ENCODE measurements at places on chromosomes 7 and 10.
A peak's percentile ranks its signal among the peaks of the same experiment; 100 is the strongest.

DNA sequence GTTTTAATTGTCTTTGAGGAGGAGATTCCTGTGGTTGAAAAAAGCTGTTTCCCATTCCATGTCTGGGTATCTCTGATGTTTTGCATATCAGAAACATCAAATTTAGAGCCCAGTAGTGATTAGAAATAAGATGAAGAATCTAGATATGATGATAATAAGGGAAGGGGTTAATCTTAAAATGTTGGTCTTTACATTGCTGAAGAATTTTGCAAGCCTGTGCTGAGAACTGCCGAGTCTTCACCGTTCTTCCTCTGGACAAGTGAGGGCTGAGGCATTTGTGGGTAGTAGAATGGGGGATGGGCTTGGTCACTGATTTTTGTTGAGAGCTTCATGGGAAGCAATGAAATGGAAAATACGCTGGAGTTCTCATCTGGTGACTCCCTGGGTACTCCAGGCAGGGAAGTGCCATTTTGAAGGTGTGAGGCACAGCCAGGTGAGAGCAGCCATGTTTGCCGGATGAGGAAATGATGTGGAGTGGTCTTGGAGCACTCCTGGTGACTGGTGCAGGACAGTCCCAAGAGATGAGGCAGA lies 10.2 kb downstream of the TCF7L2 start:
- DNase-seq = peak; percentile 67

DNA sequence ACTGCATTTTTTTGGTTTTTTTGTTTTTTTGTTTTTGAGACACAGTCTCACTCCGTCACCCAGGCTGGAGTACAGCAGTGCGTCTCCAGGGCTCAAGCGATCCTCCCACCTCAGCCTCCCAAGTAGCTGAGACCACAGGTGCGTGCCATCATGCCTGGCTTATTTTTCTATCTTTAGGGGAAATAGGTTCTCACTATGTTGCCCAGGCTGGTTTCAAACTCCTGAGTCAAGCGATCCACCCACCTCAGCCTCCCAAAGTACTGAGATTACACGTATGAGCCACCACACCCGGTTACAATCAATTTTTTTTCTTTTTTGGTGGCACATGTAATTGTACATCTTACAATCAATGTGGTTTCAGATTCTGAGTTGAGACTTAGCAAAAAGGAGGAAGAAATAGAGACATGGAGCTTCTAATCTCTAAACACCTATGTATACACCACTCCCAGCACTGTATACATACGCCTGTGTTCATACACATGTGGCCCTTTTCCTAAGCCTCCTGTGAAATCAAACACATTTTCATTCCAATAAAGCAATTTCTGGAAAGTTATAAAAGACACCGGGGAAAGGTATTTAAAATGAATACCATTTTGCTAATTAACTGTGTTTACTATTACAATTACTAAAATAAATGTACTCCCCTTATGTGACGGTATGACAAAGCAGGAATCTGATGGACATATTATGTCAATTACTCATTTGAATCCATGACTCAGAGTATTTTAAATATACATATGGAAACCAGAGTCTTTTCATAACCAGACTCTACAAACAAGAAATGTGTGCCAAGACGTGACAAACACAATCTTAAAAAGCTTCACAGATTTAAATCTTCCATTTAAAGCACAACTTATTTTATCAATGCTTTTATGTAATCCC lies 40.9 kb downstream of the SMURF1 start:
- peak; percentile 87 for DNase-seq

GRCh38 chr10:28295336-28295735 lies 7.5 kb downstream of the MPP7 start:
- no peak for DNase-seq

- no peak for DNase-seq
Observed at GRCh38 chr10:71239946-71240795, 27.8 kb downstream of the UNC5B start.

GRCh38 chr7:119090851-119091250 lies 866.3 kb downstream of the ANKRD7 start:
- peak; percentile 12 for DNase-seq

- no peak for DNase-seq
Observed at GRCh38 chr10:125450218-125450617, 232.7 kb downstream of the TEX36 start.

GRCh38 chr10:124906551-124907001 lies 35.3 kb upstream of the ZRANB1 start:
- peak; percentile 90 for DNase-seq

- no peak for DNase-seq
Observed at GRCh38 chr7:36923943-36924436, 199.7 kb upstream of the AOAH start.

GRCh38 chr10:59748834-59749233 lies 4.4 kb downstream of the MRLN start:
- DNase-seq = no peak

GRCh38 chr7:51882412-51882811 lies 565.8 kb upstream of the COBL start:
- DNase-seq = no peak

GRCh38 chr7:93014410-93014809 lies 103.4 kb downstream of the SAMD9 start:
- no peak for DNase-seq

DNA sequence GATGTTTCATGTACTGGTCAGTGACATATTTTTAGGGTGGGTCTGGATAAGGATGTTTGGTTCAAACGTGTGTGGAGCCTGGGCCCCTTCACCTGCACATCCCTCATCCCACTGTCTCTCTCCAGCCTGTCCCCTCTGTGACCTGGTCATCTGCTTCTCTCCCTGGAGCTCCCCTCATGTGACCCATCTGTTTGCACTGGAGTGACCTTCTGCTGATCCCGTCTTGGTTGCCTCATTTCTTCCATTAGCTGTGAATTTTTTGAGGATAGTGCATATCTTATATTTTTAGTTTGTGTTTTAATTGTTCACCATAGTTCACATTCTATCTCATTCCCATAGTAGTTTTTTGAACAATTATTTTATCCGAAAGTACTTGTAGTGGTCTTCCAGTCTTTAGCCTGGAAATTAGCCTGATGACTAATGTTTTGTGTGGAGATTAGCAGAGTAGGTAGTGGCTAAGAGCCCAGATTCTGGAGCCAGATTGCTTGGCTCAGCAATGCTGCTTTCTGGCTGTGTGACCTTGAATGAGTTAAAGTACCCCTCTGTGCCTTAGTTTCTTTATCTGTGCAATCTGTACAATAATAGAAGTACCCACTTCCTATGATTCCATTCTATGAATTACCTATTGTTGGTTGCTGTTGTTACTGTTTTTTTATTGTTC lies 224.5 kb downstream of the LRMDA start:
- DNase-seq = peak; percentile 55

DNA sequence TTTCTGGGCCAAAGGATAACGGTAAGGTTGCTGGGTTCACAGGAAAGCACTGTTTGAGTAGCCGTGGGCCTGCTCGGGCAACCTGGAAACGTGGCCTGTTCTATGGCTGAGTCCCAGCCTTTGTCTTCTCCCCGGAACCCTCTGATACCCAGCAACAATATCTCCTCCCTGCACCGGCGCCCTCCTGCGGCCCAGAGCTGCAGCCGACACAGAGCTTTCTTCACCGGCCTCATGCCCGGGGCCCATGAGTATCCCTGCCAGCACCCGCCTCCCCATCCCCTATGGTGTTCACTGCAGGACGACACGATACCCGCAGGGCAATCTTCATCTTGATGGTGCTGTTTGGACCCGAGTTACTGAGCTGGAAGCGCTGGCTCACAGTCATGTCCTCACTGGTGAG lies 38.6 kb upstream of the NCAPG2 start:
- no peak for DNase-seq

- no peak for DNase-seq
Observed at GRCh38 chr7:69430384-69431021, 167.8 kb upstream of the AUTS2 start.

GRCh38 chr10:101693978-101694673 lies 844 bp downstream of the FBXW4 start:
- DNase-seq = peak; percentile 62

DNA sequence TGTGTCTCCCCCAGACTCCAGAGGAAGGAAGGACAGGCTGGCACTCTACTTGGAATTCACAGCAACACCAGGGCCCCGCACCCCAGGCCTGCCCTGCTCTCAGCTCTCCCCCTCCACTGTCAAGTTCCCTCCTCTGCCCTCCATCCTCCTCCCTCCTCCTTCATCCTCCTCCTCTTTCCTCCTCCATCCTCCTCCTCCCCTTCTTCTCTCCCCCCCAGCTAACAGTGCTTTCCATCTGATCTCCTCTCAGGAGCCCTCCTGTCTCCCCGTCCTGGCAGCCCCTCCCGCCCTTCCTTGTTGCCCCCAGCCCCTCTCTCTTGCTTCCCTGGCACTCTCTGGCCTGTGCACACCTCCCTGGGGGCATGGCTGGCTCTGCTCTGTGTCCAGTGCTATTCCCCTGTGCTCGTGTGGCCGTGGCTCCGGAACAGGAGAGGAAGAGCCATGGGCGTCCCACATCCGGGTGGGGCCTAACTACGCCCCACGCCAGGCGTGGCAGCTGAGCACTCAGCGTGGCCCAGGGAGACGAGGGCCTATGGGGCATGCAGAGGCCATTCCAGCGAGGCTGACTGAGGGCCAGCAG lies 64.2 kb downstream of the PWWP2B start:
- no peak for DNase-seq

GRCh38 chr10:111072232-111072631 lies 4.6 kb upstream of the ADRA2A start:
- DNase-seq = no peak

DNA sequence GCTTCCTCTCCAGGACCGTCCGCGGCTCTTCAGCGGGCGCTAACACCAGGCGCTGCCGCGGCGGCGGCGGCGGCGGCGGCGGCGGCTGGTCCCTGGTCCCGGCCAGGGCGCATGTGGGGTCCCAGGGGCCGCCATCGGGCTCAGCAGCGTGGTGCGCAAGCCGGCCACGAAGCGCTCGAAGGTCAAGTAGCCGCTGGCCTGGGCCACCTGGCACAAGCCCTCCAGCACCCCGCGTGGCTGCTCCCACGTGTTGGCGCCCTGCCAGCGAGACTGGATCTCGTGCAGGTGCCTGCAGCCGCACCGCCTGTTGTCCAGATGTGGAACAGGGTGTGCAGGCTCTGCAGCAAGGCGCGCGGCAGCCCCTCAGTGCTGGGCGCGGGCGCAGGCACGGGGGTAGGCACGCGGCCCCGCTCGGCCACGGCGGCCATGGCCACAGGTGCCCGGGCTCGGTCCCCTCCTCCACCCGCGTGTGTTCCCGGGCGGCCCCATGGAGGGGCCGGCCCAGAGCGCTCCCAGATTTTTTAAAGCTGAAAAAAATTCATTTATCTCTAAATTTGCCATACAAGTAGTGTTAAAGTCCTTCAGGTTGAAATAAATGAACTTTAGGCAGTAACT lies 884.2 kb upstream of the ZNF722 start:
- DNase-seq = no peak

DNA sequence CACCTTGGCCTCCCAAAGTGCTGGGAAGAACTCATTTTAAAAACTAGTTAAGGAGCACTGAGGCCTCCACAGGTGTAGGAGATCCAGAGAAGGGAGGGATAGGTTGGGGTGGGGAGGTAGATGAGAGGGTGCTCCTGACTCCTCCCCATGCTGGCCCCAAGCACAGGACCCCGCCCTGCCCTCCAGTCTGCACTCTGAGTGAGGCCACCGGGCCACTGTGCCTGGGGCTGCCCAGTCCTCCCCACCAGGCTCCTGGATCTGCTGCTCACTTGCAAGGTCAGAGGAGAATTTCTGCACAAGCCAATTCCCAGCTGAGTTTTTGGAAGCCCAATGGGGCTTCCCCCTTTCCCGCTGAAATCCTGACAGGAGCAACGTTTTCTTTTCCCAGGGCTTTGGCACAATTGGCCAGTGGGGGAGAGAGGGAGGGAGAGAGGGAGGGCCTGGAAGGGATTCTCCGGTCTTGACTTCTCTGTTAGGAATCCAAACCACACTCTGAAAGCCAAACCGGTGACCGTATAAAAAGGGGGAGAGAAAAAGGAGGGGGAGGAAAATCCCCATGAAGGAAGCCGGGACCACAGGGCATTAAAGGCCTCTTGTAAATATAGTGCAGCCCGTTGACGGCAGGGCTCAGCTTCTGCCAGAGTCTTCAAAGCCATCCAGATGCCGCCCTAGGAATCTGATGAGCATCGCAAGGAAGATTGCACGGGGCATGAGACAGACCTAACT lies 116.2 kb downstream of the SH3PXD2A start:
- DNase-seq = peak; percentile 92

- DNase-seq = no peak
Observed at GRCh38 chr10:125431149-125431548, 251.8 kb downstream of the TEX36 start.

DNA sequence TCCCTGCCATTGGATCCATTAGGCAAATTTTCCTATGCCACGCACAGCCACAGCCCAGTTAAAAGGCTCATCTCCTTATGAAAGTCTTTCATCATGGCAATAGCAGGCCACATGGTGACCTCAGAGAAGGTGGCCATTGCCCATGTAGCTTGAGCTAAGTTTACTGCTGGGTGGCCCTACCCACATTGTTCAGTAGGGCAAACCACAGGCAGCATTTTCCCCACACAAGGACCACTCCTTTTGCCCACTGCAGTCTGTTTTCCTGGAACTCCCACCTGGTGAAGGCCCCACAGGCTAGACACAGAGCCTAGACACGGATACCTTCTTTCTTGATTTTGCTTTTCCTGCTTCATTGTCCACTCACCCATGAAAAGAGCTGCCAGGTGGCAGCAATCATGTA lies 101.5 kb upstream of the NPVF start:
- DNase-seq = no peak

- peak; percentile 22 for DNase-seq
Observed at GRCh38 chr7:128091106-128091505, 59.9 kb upstream of the LRRC4 start.

DNA sequence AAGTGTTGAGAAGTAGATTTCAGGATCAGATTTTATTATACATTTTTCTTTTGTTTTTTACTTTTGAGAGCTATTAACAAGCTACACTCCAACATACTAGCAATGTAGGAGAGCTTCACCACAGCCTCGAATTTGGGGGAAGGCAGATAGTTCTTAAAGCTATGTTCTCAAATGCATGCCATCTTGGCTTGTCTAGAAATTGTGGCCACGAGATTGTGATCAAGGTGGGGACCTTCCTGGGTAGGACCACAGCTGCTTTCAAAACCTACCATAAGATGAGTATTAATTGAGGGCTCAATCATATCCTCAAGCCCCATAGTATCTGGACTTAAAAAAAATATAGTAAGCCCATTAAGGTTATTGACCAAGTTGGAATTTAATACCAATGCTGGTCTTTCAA lies 27.9 kb upstream of the JAZF1 start:
- DNase-seq = no peak

DNA sequence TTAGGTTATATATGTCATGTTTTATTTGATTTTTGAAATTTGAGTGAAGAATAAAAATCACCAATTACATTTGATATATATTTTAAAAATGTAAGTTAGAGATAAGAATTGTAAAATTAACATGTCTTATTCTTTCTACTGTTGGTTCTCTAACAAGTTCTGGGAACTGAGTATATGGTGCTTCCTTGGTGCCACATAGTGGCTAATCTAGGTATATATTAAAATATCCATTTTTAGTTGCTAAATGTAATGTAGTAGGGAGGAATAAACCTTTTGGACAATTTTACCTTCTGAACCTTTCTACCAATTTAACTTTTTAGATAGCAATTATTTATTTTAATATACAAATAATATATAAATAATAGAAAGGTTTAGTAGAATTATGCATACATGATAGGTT lies 17.5 kb downstream of the CFAP69 start:
- DNase-seq = peak; percentile 47

- no peak for DNase-seq
Observed at GRCh38 chr10:3060481-3060889, 6.9 kb upstream of the PFKP start.

All from iris pigment epithelial cell (primary cell).